Urothelium cell line (cell line): ENCODE measurements at places on chromosomes 7 and 10.

- DNase-seq, result no peak
These were observed 17.0 kb downstream of the CUBN start for GRCh38 chr10:17112566-17112965.

DNA sequence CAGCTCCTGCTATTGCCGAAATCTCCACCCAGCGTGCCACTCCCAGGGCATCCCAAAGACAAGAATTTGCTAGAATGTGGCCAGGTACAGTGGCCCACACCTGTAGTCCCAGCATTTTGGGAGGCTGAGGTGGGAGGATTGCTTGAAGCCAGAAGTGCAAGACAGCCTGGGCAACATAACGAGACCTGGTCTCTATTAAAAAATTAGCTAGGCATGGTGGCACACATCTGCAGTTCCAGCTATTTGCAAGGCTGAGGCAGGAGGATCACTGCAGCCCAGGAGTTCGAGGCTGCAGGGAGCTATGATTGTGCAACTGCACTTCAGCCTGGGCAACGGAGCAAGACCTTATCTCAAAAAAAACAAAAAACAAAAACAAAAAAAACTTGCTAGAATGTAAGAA lies 73.3 kb upstream of the LYZL2 start:
- DNase-seq, result no peak

DNA sequence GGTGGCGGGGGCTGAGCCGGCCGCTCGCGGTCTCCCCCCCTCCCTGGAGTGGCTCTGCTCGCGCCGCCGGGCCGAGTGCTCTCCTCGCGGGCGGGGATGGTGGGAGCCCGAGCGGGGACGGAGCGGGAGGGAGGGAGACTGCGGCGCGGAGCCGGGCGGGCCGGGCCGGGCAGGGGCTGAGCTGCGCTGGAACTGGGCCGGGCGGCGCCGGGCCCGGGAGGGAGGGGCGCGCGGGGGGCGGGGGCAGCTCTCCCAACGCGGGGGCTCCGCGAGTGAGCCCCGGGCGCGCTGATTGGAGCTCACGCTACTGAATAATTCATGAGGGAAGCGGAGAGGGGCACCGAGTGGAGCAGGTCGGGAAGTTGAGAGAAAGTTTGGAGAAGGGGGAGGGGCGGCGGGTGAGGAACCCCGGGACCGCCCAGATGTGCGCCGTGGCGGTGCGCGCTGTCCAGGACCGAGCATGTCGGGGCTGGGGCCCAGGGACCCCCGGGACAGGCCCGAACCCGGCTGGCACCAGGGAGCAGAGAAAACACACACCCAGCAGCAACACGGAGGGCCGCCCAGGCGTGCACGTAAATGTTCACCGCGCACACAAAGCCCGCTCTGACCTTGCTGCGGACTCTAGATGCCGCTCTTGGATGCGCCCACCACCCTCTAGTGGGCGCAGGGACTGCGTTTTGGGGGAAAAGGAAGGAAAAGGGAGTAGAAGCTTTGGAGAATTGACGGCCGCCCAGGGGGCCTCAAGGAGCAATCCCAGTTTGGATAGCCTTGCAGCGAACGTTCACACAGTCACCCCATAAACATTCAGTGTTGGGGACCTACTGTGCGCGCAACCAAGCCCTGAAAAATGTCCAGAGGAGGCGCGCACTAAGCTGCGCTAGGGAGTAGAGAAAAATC lies at the start of gene EPHB4:
Gene EPHB4, minus strand, starts transcription at position 194 of the 897 bp plus-strand sequence. CDS start 493 bp downstream, outside the sequence.
- DNase-seq, result peak; percentile 96

DNA sequence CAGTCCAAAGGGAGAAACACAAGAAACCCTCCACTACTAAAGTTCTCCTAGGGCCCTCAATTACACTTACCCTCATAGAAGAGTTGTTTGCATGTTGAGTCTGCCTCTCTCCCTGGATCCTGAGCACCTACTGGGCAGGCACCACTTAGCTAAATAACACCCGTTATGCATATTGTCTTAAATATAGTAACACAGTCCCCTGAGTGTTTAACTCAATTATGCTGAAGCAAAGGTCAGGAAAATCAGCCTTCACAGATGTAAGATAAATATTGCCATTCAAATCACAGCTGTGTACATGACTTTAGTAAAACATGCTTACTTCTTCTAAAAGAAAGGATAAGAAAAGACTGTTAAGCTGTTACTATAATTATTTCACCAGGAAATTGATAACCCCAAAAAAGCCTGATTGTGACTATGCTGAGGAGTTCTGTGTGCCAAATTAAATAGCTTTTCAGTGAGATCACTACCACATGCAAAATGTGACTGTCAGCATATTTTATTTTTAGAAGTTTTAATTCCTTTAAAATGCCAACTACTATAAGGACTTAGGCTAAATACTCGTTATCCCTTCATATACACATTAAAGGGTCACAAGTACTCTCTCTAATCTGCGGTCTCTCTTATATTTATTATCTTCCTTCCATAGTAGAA lies 733.9 kb upstream of the PHF14 start:
- no peak for DNase-seq
